ENCODE measurements at places on chromosomes 7 and 10. TPM values are rescaled to one million over a fixed set of nuclear protein-coding genes. Genes with fewer than 3 reads are reported as not detected.

DNA sequence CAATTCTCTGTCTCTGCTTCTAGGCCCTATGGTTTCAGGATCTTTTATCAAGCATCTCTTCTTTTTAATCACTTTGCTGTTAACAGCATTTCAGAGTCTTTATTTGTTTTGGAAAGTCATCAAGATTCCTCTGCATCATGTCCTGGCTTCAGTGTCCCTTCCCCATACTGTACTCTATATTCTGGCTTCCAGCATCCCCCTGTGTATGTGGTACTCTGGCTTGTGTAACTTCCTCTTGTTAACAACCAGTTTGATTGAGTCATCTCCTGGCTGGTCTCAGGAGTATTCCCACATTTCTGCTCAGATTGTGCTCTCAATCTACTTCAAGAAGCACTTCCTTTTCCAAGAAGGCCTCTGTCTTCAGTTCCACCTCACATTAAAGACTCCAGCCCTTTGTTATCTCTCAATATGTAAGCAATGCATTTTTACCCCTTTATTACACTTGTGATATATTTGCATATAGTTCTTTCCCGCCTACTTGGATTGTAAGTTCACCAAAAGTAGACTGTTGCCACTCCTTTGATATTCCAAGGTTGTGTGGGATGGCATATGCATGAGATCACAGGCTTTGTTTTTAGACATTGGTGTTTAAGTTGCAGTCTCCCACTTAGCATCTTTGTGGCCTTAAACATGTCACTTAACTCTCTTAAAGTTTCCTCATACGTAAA is 15.1 kb upstream of the ATE1 start:
- no peak for DNase-seq

GRCh38 chr10:75803816-75804552 is 372.6 kb downstream of the LRMDA start:
- no peak for DNase-seq

- DNase-seq = no peak
Observed at GRCh38 chr10:132937861-132938260, 4.5 kb downstream of the CFAP46 start.

DNA sequence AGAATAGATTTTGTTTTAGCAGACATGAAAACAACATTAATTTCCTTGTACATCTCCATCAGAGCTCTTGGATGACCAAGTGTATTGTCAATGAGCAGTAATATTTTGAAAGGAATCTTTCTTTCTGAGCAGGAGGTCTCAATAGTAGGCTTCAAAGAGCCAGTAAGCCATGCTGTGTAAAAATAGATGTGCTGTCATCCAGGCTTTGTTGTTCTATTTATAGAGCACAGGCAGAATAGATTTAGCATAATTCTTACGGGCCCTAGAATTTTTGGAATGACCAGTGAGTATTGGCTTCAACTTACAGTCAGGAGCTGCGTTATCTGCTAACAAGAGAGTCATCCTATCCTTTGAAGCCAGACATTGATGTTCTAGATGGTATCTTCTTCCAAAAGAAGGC is 19.0 kb downstream of the MINPP1 start:
- DNase-seq = no peak

DNA sequence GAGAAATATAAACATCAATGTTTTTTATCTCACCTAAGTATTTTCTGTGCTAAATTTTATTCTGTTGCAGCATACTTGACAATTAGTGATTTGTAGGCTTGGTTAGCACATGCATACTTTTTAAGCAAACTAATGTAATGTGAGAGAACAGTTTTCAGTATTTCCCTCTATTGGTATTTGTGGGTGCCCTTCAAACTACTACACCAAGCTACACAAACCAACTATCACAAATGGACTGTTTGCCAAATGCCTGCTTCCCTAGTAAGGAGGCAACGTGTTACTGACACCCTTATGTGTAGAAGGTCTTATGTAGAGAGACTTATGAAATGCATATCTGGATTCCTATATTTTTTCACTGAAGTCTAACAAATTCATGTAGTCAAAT is 98.4 kb upstream of the FZD1 start:
- DNase-seq = no peak

GRCh38 chr10:62249957-62250356 is 18.7 kb downstream of the RTKN2 start:
- DNase-seq = no peak

DNA sequence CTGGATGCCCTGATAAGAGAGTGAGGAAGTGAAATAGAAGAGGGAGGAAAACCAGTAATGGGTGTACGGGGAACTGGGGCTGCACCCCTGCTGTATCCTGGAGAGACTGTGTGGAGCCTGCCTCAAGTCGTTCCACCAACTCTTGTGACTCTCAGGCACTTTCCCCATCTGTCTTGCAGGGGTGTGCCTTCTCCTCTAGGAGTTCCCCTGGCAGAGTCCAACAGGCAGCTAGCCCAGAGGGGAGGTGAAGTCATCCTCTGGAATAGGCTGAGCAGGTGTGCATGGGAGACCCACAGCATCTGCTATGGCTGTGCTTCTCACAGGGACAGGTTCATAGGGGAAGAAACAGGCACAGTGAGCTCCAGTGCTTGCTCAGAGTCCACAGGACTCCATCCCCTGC is 46.8 kb downstream of the WIPF3 start:
- DNase-seq = no peak

GRCh38 chr10:129958629-129959543 is 5.2 kb downstream of the EBF3 start:
- DNase-seq = no peak

- no peak for DNase-seq
Observed at GRCh38 chr10:131870831-131871672, 29.8 kb upstream of the PPP2R2D start.

GRCh38 chr10:102157224-102157623 is 5.0 kb downstream of the NOLC1 start:
- DNase-seq = no peak

- DNase-seq = no peak
Observed at GRCh38 chr7:47352394-47352968, 229.4 kb downstream of the TNS3 start.

The SORCS1 gene
- not detected for total RNA-seq

The HTR7 gene
- 0.10 TPM for total RNA-seq

Measured in activated naive CD4-positive, alpha-beta T cell treated with anti-CD3 and anti-CD28 coated beads for 36 hours (primary cell).